Urinary bladder (tissue), 4 donors: ENCODE measurements at places on chromosomes 7 and 10.

GRCh38 chr10:80462981-80463741 lies 9.1 kb downstream of the TSPAN14 start:
- no peak for DNase-seq

- no peak for DNase-seq
Observed at GRCh38 chr10:48468130-48468790, 136.6 kb downstream of the ARHGAP22 start.

DNA sequence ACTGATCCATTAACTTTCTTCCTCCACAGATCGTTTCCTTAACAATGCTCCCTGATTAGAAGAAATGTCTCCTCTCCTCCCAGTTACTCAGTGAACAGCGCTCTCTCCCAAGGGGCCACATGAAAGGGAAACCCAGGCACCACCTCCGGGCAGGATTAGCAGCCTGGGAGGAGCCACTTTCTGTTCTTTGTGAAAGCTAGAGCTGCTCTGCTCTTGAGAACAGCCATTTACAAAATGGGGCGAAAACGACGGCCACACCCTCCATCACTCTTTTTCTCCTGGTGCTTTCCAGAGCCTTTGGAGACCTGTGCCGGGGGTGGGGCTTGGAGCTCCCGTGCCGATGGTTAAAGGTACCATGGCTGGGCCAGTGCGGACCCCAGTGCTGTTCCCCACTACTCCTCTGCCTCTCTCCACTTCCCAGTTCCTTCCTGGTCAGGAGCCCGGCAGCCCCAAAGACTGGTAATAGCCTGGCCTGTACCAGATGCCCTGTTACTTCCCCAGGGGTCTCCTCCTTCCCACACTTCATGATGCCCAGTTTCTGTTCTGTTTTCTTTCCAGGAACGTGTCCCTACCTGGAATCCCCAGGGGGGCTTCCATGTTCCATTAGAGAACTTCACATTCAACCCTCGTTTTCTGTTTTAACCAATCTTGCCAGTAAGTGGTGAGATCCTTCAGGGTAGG lies 402.9 kb upstream of the GALNT17 start:
- no peak for DNase-seq

- DNase-seq, result no peak
Observed at GRCh38 chr7:26096136-26096535, 55.9 kb upstream of the NFE2L3 start.

DNA sequence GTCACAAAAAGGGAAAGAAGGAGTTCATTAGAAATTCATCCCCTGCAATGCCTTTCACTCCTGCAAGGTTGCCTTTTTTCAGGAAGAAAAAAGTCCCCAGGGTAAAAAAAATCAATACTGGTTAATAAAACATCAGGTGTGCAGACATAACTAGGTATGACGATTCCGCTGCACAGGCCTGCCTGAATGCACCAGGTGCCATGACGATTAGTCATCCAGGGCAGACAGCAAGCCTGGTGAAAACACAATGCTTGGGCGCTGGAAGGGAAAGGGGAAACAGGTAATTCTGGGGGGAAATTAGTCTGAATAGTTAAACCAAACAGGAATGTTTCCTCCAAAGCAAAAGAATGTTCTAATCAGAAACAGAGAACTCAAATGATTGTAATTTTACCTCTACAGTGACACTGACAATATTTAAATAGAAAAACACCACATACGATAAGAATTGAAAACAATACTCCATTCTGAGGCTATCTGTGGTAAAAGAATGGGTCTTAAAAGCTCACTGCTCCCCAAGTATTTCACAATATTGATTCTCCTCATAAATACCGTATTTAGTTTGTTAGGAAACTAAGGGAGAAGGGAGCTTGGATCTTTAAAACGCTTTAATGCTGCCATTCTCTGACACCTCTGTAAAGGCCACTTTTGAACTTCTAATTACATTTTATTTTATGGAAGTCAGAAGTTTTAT lies 45.2 kb downstream of the VPS41 start:
- DNase-seq, result peak; percentile 35

DNA sequence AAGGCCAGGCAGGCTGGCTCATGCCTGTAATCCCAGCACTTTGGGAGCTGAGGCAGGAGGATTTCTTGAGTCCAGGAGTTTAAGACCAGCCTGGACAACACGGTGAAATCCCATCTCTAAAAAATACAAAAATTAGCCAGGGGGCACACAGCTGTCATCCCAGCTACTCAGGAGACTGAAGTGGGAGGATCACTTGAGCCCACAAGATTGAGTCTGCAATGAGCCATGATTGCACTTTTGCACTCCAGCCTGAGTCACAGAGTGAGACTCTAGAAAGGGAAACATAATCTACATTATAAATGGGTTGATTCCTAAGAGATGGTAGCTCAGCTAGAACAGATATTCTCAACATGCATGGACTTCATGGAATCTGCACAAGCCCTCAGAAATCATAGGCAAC lies 6.3 kb upstream of the LIPF start:
- DNase-seq, result no peak

- no peak for DNase-seq
Observed at GRCh38 chr7:43584195-43584586, 1.3 kb downstream of the STK17A start.

GRCh38 chr7:121504482-121504881 lies 108.4 kb upstream of the FAM3C start:
- no peak for DNase-seq

DNA sequence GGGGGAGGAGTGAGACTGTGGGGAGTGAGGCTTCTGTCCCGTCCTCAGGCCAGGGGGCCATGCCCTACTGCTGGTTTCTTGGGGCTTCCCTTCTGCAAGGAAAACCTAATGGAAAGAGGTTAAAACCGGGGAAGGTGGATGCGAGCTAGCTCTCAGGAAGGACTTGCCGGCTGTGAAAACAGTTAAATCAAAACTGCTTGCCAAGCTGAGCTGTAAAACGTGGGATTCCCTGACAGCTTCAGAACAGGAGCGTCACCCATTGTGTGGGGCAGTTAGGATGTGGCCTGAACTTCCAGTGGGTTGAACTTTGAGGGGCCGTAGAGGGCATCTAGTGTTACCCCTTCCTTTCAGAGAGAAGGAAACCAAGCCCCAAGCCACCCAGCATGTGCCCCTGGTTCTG lies 13.1 kb downstream of the TSPAN15 start:
- DNase-seq, result no peak

GRCh38 chr7:141511316-141511675 lies 39.9 kb upstream of the AGK start:
- no peak for DNase-seq

DNA sequence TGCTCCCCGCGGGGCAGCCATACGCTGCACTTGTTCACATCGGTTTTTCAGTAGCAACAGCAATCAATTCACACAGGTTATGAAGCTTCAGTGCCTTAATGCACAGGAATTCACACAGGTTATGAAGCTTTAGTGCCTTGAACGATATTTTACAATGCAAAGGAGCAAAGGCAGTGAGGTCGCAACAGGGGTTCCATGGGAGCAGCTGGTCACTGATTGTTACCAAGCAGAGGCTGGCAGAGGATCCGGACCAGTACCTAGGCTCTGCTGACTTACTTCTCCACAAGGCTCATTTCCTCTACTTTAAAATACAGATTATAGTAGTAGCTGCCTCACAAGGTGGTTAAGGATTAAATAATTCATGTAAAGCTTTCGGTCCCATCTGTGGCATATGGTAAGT lies 95.2 kb upstream of the ODAD2 start:
- no peak for DNase-seq
